ENCODE measurements at places on chromosomes 13 and 19.

GRCh38 chr13:110640591-110641029 is 25.3 kb downstream of the NAXD start:
- no peak for DNase-seq

DNA sequence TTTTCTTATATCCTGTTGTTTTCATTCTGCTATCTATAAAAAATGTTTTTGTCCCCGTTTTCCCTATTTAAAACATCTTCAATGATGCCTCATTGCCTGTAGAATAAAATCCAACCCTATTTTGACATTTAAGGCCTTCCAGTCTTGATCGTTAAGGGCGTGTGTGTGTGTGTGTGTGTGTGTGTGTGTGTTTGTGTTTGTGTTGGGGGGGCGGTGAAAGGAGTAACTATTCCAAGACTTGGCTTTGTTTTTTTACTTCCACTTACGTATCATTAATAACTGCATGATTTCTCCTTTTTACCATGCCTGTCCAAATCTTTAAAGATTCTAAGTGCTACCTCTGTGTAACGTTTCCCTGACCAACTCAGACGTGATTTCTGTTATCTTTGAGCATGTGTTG is 784 bp downstream of the PIBF1 start:
- DNase-seq: no peak

GRCh38 chr19:862581-863314 is 3.3 kb downstream of the CFD start:
- no peak for DNase-seq

DNA sequence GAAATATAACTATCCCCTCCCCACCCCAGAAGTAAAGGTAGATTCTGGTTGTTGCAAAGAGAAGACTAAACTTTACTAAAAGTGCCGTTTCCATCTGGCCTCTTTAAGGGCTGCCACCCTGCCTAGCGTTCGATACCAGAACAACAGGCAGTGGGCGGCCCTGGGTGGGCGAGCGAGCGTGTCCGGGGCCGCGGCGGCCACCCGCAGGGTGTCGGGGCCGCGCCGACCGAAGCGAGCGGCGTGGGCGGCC is 2.6 kb downstream of the FGF9 start:
- DNase-seq: no peak

GRCh38 chr19:31817971-31818797 is 468.9 kb upstream of the TSHZ3 start:
- no peak for DNase-seq

- no peak for DNase-seq
Observed at GRCh38 chr19:15532779-15533521, 24.6 kb downstream of the CYP4F22 start.

GRCh38 chr13:42996584-42996983 is 4.5 kb upstream of the EPSTI1 start:
- no peak for DNase-seq

- DNase-seq: no peak
Observed at GRCh38 chr19:35363711-35364425, 5.6 kb downstream of the FFAR3 start.

DNA sequence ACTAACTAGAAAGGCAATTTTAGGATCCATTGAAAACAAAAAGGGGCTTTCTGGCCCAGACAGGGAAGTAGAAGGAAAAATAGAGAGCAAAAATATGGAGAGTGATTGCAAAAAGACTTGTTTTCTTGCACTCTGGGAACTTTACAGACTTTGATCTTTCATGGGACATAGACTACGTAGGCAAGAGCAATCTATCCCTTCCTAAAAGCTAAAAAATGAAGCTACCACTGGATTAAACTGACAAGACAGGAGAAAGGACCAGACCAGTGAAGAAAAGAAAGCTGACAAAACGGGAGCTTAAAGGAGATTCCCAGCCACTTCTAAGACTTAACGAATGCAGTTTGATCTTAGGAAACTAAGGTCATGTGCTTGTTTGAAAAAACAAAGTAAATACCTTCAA is 524.5 kb downstream of the KLF5 start:
- DNase-seq: no peak
